Activated CD4-positive, CD25-positive, alpha-beta regulatory T cell treated with anti-CD3 and anti-CD28 coated beads, Interleukin-2, amount 50 U/mL, for 72 hours (primary cell): ENCODE measurements at places on chromosomes 3 and 15.

DNA sequence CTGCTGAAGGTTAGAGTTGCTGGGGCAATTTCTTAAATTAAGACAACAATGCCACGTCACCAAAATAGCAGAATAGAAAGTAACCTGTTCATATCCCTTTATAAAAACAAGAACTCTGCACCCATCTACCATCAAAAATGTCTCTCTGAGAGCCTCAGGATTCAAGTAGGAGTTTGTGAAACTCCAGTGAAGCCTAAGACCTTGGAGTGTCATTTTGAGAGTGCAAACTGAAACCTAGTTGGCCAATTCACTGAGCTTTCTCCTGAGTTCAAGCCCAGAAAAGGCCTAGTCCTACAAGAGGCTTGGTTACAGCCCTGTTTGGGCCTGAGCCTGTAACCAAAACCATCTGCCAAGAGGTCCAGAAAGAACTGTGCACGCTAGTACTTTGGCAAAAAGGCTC lies 335.1 kb downstream of the EFHB start:
- DNase-seq, result no peak

GRCh38 chr15:79595995-79596622 lies 164.0 kb downstream of the MINAR1 start:
- DNase-seq, result no peak

DNA sequence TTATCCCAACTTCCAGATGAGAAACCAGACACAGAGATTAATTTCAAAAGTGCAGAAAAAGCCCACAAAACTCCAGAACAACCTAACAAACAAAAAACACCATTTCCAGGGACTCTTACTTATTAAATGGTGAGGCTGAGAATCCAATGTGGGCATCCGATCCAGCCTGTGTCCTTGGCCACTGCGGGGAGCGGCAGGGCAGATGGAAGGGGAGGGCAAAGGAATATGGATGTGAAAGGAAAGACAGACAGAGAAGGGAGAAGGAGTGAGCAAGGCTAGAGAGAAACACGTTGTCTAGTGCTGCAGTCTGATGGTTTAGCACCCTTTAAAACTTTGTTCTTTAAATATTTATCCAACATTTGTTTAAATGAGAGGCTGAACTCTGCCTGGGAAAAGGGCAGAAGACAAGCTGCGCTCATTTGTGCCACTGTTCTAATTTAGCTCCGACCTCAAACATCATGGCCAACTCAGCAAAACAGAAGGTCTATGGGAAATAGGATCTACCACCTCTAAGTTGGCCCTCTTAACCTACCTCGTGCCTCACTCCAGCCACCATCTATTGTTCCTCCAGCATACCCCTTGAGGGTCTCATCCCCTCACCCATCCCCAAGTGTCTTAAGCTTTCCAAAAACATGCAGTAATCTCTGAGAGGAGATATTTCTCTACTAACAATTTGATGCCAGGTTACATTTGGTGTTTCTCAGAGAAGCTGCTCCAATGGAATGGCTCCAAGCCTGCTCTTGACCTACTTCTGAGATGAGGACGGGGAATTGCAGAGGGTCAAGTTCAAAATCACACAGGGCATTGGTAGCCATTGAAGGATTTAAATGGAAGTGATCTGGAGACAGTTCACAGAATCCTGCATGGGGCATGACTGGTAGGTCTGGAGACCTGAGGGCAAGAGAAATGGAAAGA lies 77.4 kb downstream of the CD47 start:
- DNase-seq, result no peak

DNA sequence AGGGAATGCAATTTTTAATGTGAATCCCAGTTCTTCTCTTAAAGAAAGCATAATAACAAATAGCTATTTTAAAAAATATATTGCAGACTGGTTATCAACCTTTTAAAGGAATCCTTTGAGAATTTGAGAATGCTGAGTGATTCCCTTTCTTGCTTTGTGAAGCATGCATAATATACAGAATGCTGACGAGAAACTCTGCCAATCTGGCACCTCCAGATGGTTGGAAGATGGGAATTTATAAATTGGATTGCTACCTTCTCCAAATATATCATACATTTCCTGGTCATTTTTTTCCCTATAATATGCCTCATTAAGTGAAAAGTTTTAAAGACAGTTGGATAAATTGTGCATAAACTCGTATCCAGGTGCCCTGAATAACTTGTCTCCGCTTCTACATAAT lies 333.9 kb upstream of the ARPP21 start:
- no peak for DNase-seq

- no peak for DNase-seq
Observed at GRCh38 chr3:167941234-167941995, 154.3 kb downstream of the GOLIM4 start.

GRCh38 chr3:154324919-154325318 lies 632 bp upstream of the DHX36 start:
- no peak for DNase-seq

- DNase-seq, result no peak
Observed at GRCh38 chr3:18237251-18238005, 187.7 kb downstream of the SATB1 start.

DNA sequence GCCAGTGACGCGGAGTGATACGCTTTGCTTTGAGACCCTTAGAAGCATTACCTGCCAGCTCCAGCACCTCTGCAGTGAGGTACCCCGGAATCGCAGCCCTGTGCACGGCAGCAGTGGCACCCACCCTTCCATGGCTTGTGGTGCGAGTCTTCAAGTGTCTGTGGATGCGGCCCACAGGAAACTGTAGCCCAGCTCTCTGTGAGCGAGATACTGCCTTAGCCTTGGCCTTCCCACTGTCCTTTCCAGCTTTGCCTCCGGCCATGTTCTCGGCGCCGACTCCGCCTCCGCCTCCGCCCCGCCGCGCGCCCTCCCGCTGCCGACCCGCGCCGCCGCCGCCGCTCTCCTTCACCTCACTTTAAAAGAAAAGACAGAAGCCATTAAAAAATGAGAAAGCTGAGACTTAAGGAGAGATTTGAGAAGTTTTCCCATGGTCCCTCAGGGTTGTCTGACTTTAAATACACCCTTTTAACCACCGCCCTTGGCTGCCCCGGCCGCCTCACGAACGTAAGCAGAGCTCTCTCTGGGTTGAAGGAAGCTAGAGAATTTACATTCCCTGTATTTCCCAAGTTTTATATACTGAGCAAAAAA lies 78.5 kb upstream of the FAM174B start:
- no peak for DNase-seq

DNA sequence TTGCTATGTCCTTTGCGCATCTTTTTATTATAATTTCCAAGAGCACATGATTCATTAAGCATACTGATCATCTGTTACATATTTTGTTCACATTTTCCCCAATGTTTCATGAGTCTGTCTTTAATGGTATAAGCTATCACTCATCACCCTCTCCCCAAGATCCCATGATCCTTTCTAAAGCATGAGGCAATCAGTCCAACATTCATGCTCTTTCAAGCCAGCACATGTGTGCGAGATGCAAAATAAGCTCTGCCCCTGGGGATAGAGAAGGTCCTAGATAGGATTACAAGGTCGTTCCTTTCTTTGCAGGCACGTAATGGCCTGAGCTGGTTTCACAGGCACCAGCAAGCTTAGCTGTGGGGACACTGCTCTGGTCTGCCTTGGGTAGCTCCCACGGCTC lies 32.2 kb upstream of the B3GNT5 start:
- DNase-seq, result no peak

DNA sequence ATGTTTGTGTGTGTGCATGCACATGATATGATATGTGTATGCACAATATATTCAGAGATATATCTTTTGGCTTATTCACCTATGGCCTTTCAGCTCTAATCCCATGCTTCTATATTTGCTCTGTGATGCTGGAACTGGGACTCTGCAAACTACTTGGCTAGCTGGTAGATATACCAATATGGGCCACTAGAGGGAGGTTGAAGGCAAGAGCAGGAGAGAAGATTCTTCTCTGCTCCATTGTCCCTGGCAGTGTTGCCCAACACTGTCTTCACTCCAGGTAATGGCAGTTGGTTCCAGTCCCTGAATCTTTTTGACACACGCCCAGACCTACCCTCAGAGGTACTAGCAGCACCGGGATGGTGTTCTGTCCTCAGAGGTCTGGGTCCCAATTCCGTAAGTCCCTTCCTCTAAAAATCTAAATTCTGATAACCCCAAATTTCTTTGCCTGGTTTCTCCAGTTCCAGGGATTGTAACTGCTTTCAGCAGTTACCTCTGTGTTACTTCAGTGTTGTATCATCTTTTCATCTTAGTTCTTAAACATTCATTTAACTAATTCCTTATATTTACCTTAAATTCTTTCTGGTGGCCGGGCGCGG lies 44.7 kb downstream of the GTPBP8 start:
- DNase-seq, result no peak

- DNase-seq, result no peak
Observed at GRCh38 chr15:93152360-93152759, 63.3 kb upstream of the RGMA start.

- no peak for DNase-seq
Observed at GRCh38 chr3:12307136-12307535, 18.3 kb downstream of the PPARG start.

GRCh38 chr15:40471808-40472150 lies 995 bp downstream of the CHST14 start:
- peak; percentile 38 for DNase-seq

GRCh38 chr15:85479071-85479647 lies 98.8 kb downstream of the AKAP13 start:
- no peak for DNase-seq

DNA sequence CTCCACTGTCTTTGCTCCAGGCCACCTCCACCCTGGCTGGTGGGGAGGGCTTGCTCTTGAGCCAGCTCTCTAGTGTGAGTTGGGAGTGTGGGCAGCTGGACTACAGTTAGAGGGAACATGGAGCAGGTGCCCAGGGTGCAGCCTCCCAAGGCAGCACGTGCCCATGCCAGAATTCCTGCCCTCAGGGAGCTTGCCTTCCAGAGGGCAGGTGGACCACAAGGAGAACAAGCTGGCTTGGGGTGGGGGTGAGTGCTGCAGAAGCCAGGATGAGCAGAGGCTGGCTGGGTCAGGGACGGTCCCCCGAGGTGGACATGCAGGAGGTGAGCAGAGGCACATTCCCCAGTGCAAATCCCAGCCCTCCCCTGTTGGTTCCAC lies 89.5 kb downstream of the VGLL4 start:
- DNase-seq, result no peak

- peak; percentile 78 for DNase-seq
Observed at GRCh38 chr15:60520825-60521368, 42.0 kb upstream of the ICE2 start.

GRCh38 chr15:71807125-71807629 lies 3.2 kb upstream of the NR2E3 start:
- no peak for DNase-seq

DNA sequence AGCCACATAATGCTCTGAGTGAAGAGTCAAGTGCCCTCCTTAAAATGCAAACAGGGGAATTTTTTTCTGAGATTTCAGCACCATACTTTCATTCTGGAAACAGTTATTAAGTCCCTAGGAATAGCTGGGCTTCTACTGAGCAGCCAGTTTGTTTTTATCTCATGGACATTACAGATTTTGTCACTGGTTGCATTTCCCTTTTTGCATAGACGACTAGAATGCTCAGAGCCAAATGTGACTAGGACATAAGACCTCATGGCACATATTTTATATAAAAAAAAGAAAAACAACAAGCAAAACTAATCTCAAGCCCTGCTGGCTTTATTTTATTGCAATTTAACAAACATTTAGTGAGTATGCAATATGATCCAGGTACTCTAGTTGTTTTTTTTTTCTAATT lies 112.7 kb upstream of the NANOGP8 start:
- no peak for DNase-seq

- DNase-seq, result no peak
Observed at GRCh38 chr3:12556314-12556689, 585 bp upstream of the MKRN2 start.

DNA sequence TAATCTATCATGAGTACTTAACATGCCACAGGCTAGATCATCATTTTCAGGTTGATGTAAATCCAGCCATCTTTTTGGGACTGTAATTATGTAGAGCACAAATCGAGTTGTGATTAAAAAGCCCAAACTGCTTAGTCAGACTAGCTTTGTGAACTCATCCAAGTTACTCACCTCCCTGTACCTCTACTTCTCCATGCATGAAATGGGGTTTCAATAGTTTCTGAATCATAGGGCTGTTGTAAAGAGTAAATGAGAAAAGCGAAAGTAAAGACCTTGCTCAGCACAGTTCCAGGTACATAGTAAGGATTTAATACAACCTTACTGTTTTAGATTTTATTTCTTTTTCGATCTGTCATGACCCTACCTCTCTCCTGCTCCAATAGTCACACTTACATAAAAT lies 85.6 kb upstream of the GAP43 start:
- no peak for DNase-seq

DNA sequence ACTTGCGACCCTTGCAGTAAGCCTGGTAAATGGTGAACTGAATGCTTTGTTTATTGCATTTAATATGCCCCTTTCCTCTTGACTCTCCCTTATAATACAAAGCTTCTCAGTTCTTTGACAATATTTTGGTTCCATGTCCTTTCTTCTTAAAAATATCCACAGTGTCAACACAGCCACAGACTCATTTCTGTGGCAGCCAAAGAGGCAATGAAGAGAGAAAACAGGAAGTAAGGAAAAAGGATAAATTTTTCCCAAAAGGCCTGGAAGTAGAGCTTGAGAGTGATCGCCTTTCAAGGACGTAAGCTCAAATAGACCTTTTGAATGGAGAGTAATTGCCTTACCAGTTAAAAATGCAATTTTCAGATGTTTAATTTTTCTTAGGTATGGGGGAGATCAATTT lies 59.4 kb downstream of the PEX5L start:
- no peak for DNase-seq

- no peak for DNase-seq
Observed at GRCh38 chr15:76932135-76932966, 802 bp downstream of the RCN2 start.

DNA sequence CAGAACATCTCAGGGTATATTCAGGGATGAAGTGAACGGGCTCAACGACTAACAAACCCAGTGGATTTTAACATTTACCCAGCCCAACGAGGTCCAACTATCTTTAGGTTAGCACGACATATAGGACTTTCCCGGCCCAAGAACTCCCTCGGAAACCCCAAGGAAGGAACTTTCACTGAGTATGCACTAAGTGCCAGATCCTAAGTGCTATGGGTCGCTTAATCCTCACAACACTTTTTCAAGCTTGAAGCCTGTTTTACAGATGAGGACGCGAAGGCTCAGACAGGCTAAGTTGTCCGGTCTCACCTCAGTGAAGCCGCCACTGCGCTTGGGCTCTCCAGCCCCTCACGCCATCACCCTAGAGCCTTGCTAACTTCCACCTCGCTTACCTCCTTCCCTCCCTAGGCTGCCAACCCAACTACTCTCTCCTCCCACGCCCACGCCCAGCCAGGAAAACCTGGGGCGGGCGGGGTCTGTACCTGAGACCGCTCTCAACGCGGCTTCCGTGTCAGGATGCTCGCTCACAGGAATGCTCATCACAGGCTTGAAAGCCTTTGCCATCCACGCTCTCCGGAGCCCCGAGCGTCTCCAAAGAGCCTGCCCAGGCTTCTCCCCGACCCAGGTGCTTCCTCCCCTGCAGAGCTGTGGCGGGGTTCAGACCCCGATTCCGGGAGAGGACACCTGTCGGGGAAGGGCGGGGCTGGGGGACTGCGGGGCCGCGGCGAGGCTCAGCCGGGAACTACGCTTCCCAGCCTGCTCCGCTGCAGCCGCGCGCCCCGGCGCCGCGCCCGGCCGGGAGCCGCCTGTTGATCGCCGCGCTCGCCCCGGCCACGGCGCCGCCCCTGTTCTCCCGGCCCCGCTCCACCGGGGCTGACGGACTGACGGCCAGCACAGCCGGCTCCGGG lies at the start of gene TMOD2:
TSS of gene TMOD2 (plus strand) at position 806 of the 905 bp plus-strand sequence. CDS start 14,845 bp downstream, outside the sequence.
- peak; percentile 46 for DNase-seq

- DNase-seq, result no peak
Observed at GRCh38 chr15:39642011-39642640, 61.2 kb downstream of the THBS1 start.

GRCh38 chr3:87311309-87311708 lies 34.9 kb upstream of the POU1F1 start:
- no peak for DNase-seq
